ENCODE measurements at places on chromosomes 3 and 15.
A peak's percentile ranks its signal among the peaks of the same experiment; 100 is the strongest.

GRCh38 chr3:183270344-183270743 lies 17.3 kb downstream of the B3GNT5 start:
- DNase-seq = no peak

GRCh38 chr3:148723631-148724030 lies 25.9 kb downstream of the AGTR1 start:
- DNase-seq = no peak

GRCh38 chr3:64133272-64133671 lies 92.0 kb downstream of the PRICKLE2 start:
- DNase-seq = no peak

- no peak for DNase-seq
Observed at GRCh38 chr3:175349168-175349567, 490.0 kb downstream of the NAALADL2 start.

GRCh38 chr15:41653760-41654159 lies 6.4 kb upstream of the MGA start:
- no peak for DNase-seq

GRCh38 chr3:28326458-28326926 lies 22.0 kb upstream of the ZCWPW2 start:
- DNase-seq = peak; percentile 33

- DNase-seq = no peak
Observed at GRCh38 chr15:91552555-91552954, 301.0 kb upstream of the SLCO3A1 start.

- DNase-seq = no peak
Observed at GRCh38 chr15:57578288-57578900, 13.3 kb upstream of the MYZAP start.

- DNase-seq = no peak
Observed at GRCh38 chr3:155462672-155463071, 169.2 kb upstream of the STRIT1 start.

DNA sequence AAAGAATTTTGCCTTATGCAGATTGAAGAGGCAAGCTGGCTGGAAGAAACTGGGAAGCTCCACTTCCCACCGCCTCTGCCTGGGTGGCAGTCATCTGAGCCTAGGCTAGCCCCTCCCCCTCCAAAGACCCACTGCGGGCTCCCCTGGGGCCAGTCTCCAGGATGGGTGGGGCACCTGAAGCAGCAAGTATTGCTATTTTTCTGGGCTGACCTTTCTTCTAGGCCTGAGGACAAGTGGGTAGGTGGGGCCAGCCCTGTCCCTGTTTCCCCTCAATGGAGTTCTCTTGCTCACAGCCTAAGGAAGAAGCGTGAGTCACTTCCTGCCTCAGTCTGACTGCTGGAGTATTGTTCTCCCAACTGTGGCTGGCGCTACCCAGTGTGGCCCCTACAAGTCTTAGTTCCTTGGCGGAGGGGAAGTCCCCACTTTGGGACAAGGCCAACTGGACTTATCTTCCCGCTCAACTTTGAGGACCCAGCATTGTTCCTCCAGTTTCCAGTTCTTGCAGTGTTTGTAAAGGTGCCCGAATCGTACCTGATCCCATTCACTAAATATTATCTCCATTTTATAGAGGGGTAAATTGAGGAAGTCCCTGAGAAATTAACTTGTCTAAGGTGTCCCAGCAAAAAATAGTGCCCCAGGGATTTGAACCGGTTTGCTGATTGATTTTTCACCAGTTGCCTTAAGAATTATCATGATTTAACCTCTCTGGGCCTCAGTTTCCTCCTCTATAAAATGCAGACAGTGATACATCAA lies 1.4 kb downstream of the FURIN start:
- DNase-seq = no peak

DNA sequence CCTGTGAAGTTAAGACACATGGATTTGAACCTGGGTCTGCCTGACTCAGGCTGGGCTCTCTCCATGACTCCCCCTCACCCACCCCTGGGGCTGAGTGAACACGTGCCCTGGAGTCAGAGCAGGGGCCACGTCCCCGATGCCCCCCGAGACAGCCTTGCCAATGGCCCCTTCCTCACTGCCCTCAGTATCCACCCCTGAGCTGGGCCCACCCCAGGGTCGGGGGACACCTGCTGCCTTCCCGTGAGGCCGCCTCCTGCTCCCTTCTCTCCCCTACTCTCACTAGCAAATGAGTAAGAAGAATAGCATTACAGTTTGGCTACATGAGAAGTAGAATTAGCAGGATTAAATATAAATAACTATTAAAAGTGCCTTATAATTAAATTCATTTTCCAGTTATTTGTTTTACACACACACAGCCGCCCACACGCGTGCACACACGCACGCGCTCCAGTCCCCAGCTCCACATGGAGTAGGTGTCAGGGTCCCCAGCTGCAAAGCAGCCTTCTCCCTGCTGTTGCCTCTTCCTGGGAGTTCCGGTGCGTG lies 117.4 kb upstream of the LINGO1 start:
- no peak for DNase-seq

- no peak for DNase-seq
Observed at GRCh38 chr3:148203297-148204010, 494.2 kb upstream of the AGTR1 start.

DNA sequence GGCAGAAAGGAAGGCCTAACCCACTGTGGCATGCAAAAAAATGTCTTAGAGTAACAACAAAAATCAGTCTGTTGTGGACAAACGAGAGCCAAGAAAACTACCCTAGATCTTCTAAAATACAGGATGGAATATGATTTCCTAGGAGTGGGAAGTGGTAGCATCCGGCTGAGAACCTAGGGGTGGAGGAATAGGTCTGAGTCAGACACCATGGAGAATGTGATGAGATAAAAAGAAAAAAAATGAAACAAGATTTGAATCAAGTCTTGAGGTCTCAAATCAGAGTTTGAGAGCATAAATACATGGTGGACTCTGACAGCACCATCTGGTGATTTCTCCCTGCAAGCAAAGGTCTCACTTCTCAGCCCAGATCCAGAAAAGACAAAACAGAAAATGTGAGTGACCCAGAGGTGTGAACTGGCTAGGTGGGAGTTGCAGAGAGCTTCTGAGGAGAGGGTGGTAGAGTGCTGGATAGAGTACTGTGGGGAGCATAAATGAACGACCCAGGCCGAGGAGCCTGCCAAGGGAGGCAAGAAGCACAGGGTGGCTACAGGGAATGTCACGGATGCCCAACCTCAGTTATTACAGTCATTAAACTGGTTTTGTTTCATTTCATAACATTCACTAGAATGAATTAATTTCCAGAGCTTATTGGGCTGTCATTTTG lies 27.6 kb upstream of the VEPH1 start:
- no peak for DNase-seq

- no peak for DNase-seq
Observed at GRCh38 chr3:142105991-142106390, 43.4 kb downstream of the TFDP2 start.

- DNase-seq = no peak
Observed at GRCh38 chr15:100383302-100384107, 41.7 kb upstream of the ADAMTS17 start.

DNA sequence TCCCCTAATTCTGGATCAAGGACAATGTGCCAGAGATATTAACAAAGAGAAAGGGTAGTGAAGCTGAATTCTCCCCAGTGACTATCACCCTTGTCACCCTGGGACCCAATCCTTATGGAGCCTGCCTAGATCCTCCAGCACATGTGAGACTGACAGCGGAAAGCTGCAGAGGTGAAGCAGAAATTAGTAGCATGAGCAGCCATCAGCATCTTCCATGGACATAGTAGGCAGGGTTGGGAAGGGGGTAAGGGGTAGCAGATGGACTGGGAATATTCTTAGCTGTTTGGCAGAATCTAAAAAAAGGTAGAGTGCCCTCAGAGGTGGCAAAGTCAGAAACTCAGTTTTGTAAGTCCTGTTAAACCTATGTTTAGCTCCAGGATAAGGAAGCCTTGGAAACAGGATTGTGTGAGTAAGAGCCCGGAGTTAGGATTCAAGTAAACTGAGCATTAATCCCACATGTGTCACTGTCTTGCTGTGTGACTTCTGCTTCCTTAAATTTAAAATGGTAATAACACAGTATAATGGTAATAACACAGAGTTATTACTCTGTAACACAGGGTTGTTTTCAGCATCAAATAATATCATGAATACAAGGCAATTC lies 14.5 kb downstream of the GOLIM4 start:
- DNase-seq = no peak

GRCh38 chr3:155423526-155424322 lies 130.2 kb upstream of the STRIT1 start:
- no peak for DNase-seq

GRCh38 chr3:9550999-9551398 lies 2.6 kb downstream of the LHFPL4 start:
- no peak for DNase-seq

- DNase-seq = no peak
Observed at GRCh38 chr3:112671930-112672715, 31.2 kb upstream of the CCDC80 start.

DNA sequence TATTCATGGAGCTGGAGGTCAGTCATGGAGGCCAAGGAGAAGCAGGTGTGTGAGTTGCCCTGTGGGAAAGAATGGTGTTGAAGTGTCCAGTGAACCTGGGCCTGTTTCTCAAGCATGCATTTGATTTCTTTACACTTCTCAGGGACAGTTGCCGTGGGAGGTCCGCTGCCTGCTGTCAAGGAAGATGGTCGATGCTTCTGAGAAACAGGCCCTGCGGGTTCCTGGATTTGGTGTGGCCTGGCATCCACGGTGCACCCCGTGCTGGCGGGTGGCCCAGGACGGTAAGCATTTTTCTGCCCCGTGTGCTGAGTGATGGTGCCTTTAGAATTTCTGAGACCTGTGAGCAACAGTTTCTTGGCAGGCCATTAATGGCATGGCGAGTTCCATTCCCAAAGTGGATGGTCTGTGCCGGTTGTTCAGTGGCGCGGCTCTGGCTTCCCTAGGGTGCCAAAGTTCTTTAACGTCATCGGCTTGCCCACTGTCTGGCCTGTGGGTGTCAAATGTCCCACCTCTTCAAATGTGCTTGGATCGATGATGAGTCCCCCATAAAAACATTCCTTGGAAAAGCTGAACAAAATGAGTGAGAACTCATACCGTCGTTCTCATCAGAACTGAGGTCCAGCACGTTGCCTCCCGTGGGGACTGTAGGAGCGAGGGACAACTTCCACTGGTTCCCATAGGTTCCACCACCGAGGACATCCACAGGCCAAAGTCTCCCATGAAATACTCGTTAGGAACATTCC lies 107.2 kb downstream of the SNRPN start:
- no peak for DNase-seq

GRCh38 chr3:89252860-89253259 lies 145.4 kb downstream of the EPHA3 start:
- DNase-seq = no peak

- DNase-seq = no peak
Observed at GRCh38 chr3:43290956-43291355, 4.6 kb downstream of the SNRK start.

- no peak for DNase-seq
Observed at GRCh38 chr3:147518465-147518864, 109.3 kb downstream of the ZIC1 start.

DNA sequence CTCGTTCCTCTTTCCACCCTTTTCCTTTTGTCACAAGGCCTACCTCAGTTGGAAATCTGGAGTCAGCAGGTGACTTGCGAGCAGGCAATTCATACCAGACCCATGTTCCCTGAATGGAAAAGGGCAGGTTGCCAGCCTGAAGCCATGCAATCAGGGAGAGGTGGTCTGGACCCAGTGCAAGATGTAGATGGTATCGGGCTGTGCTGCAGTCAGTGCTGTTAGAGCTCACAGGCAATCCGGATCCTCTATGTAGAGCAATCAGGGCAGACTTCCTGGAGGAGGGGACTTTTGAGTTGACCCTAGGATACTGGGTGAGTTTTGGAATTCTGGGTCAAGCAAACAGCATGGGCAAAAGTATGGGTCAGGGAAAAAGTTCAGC lies 18.9 kb downstream of the LOXL1 start:
- DNase-seq = no peak

DNA sequence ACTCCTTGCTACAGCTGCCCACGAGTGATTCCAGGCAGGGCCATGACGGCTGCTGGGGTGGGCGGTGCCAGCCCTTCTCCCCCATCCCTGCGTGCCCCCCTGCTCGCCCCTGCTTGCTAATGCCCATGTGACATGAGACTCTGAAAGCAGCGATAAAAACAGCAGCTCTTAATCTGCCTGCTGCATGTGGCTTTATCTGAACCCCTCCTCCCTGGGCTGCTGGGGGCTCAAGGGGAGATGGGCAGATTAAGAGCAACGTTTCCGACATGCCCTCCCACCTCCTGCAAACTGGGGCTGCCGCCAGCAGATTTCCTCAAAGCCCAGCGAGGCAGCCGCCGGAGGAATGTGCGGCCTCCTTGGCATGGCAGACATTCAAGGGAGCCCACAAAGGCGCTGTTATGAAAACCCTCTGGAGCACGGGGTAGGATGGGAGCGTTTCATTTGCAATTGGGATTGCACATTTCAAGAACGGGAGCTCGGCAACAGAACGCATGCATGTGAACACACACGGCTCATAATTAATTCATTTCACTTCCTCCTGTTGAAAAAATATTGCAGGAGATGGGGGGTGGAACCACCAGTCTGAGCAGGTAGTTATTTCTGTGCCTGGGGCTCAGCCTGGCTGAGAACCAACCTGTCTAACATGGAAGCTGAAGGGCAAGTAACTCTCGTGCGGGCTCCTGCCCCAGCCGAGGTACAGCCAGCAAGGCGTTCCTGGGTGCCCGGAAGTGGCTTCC lies 504.2 kb upstream of the PROK2 start:
- peak; percentile 9 for DNase-seq

GRCh38 chr3:17737591-17737990 lies 4.8 kb downstream of the TBC1D5 start:
- DNase-seq = no peak

GRCh38 chr15:31467361-31467760 lies 140.7 kb downstream of the KLF13 start:
- DNase-seq = no peak

GRCh38 chr3:123951522-123952447 lies 9.2 kb downstream of the CCDC14 start:
- no peak for DNase-seq

GRCh38 chr3:187746442-187747281 lies 1.4 kb upstream of the BCL6 start:
- DNase-seq = no peak

- DNase-seq = no peak
Observed at GRCh38 chr15:70025413-70026296, 72.1 kb downstream of the TLE3 start.

DNA sequence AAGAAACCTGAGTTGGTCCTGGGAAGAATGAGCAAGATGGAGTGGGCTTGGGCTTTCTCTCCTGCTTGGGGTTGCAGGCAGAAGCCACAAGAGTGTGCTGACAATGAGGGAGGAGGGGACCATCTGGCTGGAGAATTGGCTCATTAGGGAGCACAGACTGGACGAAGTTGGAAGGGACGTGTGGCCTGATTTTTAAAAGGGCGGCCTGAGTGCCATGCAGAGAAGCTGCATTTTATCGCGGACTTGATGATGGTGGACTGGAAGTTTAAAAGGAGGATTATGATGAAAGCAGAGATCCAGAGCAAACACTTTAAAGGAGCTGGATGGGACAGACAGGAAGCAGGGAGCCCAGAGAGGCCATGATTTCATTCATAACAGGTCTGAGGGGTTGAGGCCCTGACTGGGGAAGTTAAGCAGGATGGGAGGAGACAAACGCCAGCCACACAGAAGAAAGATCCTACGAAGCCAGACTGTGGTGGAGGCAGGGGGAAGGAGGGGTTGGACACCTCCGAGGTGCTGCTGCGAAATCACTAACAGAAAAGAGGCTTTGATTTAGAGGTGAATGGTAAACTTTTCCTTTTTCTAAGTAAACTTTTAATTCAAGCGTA lies 23.6 kb downstream of the TLNRD1 start:
- DNase-seq = no peak

- no peak for DNase-seq
Observed at GRCh38 chr3:156160647-156161046, 40.3 kb downstream of the KCNAB1 start.

Data from activated gamma-delta T cell treated with Interleukin-2 at 50 U/mL for 16 hours (primary cell).